Thoracic aorta (tissue), 2 donors: ENCODE measurements at places on chromosomes 4 and X. TPM values are rescaled to one million over a fixed set of nuclear protein-coding genes. Genes with fewer than 3 reads are reported as not detected.

Gene POLR2B
- 48.3 TPM for total RNA-seq

Gene PAGE2B
- total RNA-seq = not detected

Gene UGT2B11
- total RNA-seq = not detected

Gene POU4F2
- total RNA-seq = not detected

Gene ENOPH1
- total RNA-seq = 15.4 TPM

Gene DMRTC1B
- not detected for total RNA-seq

Gene EOLA1
- total RNA-seq = 22.6 TPM

Gene SAT1
- total RNA-seq = 763 TPM

Gene PQBP1
- 37.5 TPM for total RNA-seq

Gene ETNPPL
- not detected for total RNA-seq

Gene PPEF1
- total RNA-seq = not detected

Gene PAGE1
- total RNA-seq = not detected

Gene SSX2
- total RNA-seq = not detected

Gene SSX4
- not detected for total RNA-seq

Gene DGAT2L6
- total RNA-seq = not detected

Gene KCNIP4
- total RNA-seq = not detected

Gene UGT2B15
- total RNA-seq = not detected

Gene CT45A10
- total RNA-seq = not detected

GRCh38 chr4:95825546-95825945 lies 14.3 kb upstream of the PDHA2 start:
- no peak for DNase-seq

- no peak for DNase-seq
Measured at GRCh38 chrX:103488794-103489193, 30.5 kb downstream of the RAB40A start.

- DNase-seq = no peak
Measured at GRCh38 chr4:168487282-168488035, 7.2 kb upstream of the DDX60L start.

GRCh38 chr4:2839060-2839459 lies 4.6 kb upstream of the ADD1 start:
- DNase-seq = no peak

- DNase-seq = no peak
Measured at GRCh38 chrX:50536955-50537354, 66.3 kb upstream of the DGKK start.

- no peak for DNase-seq
Measured at GRCh38 chr4:18536428-18536827, 514.9 kb upstream of the LCORL start.

GRCh38 chr4:7890635-7891393 lies 48.8 kb downstream of the AFAP1 start:
- no peak for DNase-seq

GRCh38 chr4:112517067-112517634 lies 1.2 kb upstream of the NEUROG2 start:
- DNase-seq = no peak

GRCh38 chrX:41737065-41737464 lies 13.1 kb downstream of the GPR82 start:
- no peak for DNase-seq

DNA sequence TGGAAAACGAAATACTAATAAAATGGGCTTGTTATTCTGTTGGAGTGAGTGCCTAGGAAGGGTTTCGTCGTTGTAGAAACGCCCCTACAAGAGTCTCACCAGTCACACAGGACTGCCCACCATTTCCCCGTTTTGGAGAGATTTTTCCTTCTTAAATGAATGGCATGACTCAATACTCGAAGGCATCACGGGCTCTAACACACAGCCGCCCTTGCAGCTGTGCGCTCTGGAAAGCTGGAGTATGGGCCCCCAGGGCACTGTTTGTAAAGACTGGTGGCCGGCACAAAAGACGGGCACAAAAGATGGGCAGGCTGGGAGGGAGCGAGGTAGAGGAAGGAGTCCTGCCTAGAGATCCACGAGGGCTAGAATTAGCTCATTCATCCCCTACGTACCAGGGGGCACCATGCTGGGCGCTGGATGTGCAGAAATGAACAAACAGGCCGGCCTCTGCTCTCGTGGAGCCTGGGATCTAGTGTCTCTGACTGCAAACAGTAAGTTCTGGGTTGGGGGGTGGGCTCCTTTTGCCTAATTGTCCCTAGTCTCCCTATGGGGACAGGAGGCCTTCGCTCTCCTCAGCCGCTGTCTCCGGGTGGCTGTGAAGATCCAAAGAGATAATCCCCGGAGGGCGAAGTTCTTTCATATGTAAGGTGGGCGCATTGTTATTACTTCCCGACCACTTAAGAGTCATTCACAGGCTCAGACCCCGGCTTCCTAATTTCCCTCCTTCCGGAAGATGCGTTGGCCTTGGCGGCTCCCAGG lies 1.0 kb upstream of the SFRP2 start:
- DNase-seq = no peak

GRCh38 chr4:168569066-168569930 lies 72.4 kb downstream of the PALLD start:
- DNase-seq = no peak

DNA sequence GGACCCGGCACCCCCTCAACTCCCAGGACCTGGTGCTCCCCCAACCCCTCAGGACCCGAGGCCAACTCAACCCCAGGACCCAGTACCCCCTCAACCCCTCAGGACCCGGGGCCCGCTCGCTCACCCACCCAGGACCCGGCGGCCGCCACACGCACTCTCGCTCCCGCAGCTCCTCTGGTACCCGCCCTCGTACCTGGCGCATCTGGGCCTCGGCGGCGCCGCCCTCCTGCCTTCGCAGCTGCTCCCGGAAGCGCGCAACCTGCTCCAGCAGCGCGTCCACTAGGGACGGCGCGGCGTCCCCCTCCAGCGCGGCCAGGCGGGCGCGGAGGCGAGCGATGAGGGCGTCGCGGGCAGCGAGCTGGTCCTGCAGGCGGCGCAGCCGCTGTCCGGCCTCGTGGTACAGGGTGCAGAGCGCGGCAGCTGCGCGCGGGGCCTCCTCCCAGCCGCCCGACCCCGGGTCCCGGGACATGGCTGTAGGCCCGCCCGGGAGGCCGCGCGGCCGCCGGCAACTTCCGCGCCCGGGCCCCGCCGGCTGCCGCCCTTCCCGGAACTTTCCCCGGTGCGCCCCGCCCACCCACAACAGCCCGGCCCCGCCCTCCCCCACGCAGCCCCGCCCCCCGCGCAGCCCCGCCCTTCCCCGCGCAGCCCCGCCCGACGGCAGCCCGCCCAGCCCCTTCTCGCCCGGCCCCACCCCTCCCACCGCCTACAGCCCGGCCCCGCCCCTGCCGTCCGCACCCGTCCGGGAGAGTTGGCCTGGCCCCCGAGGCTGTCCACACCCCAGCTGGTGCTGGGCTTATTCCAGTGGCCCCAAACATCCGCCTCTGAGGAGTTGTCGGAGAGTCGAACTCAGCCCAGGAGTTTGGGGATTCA lies at the start of gene TNIP2:
Gene TNIP2 (minus strand): TSS at position 516 of the 870 bp plus-strand sequence. CDS start 47 bp downstream, at position 469.
- DNase-seq = peak; percentile 64

GRCh38 chrX:50814701-50815100 lies 707 bp upstream of the SHROOM4 start:
- no peak for DNase-seq

DNA sequence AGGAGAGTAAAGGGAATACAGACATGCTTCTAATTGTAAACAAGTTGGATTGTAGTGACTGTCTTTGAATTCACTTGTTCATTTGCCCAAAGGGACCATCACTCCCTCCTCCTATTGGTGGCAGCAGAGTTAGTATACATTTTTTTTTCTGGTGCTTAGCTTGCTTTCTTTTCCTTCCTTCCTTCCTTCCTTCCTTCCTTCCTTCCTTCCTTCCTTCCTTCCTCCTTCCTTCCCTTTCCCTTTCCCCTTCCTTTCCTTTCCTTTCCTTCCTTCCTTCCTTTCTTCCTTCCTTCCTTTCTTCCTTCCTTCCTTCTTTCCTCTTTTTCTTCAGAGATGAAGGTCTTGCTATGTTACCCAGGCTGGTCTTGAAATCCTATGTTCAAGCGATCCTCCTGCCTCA lies 94.8 kb upstream of the ATP6AP2 start:
- no peak for DNase-seq

DNA sequence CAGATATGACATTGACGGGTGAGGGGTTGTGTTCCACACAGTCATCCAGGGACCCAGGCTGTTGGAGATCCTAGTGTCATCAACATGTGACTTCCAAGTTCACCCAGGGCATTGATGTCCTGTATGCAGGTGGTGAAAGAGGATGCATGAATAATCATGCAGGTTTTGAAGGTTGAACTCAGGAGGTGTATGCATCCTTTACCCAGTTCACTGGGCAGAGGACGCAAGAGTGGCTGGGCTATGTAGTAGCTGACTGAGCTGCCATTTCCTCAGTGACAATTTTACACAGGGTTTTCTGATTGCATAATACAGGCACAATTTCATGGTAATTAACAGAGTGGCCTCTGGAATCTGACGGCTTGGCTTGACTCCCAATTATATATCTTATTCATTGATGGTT lies 323.0 kb downstream of the HS3ST1 start:
- no peak for DNase-seq

DNA sequence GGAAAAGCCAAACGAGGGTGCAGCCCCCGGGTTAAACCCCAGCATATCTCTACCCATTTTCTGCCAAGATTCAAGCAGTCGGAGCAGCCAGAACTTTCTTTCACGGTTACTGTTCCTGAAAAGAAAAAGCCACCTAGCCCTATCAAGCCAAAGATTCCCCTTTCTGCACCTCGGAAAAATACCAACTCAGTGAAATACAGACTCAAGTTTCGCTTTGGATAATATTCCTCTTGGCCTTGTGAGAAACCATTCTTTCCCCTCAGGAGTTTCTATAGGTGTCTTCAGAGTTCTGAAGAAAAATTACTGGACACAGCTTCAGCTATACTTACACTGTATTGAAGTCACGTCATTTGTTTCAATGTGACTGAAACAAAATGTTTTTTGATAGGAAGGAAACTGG lies 20.0 kb downstream of the FGF5 start:
- DNase-seq = no peak

DNA sequence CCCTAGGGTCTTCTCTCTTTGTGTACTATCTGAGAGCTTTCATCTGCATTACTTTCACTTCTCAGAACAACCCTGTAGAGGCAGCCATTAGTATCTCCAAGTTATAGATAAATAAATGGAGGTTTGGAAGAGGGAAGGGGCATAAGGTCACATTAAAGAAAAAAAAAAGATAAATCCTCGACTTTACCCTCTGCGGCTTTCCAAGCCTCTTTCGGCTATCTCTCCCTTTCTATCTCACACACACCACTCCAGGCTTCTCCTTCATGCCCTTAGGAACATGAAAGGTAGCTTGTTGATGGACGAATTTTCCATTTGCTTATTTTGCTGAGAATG lies 660 bp upstream of the ARHGEF9 start:
- DNase-seq = no peak

DNA sequence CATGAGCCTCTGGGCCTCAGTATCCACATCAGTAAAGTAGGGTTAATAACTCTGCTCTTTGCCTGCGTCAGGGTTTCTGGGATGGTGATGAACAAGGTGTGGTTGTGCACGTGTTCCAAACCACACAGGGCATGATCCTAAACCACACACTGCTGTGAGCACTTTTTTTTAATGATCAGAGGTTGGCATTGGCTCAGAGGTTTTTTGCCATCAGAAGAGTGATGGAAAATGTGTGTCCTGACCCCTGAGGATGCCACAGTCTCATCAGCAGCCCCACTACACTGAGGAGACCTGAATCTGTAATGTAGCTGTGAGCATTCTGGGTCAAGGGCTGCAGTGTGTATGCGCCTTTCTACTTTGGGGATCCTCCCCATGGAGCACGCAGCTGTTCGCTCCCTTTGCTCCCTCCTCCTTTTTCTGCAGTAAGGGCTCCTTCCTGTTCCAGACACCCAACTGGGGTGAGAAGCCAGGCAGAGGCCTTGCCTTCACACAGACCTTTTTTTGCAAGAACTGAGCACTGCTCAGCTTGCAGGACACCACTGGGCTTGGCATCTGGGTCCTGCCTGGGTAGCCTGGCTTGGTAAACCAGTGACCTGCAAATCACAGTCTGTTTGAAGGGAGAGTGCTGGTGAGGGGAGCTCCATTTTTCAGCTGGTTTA lies 87.5 kb downstream of the MAMLD1 start:
- no peak for DNase-seq

GRCh38 chrX:121642415-121642814 lies 595.0 kb downstream of the GLUD2 start:
- no peak for DNase-seq

- DNase-seq = no peak
Measured at GRCh38 chrX:118772051-118772450, 44.6 kb downstream of the IL13RA1 start.

- no peak for DNase-seq
Measured at GRCh38 chr4:7187691-7188090, 4.6 kb upstream of the SORCS2 start.

- no peak for DNase-seq
Measured at GRCh38 chrX:153446636-153446936, 730 bp upstream of the TREX2 start.

DNA sequence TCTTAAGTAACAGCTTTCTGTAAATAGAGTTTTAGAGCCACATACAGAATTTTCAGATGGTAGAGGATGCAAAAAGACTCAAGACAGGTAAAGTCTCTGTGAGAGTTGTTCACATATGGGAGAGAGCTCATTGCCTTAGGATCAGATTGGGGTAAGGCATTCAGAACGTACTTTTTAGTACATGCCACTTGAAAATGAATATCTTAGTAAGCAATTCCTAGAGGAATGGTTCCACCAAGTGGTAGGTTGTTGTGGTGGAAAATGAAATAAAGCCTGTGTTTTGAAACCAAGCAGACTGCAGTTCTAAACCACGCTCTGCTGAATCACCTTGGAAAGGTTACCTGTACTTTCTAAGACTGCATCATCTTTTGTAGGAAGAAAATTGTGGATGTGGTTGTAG lies 547.0 kb upstream of the LCORL start:
- DNase-seq = no peak

GRCh38 chr4:109649872-109650271 lies 53.4 kb downstream of the CASP6 start:
- no peak for DNase-seq
